ENCODE measurements at places on chromosomes 2 and 18. TPM values are rescaled to one million over a fixed set of nuclear protein-coding genes. Genes with fewer than 3 reads are reported as not detected.
A peak's percentile ranks its signal among the peaks of the same experiment; 100 is the strongest.

- no peak for DNase-seq
Observed at GRCh38 chr2:230650585-230651137, 62.0 kb upstream of the CAB39 start.

GRCh38 chr2:235383272-235383843 lies 110.5 kb upstream of the AGAP1 start:
- DNase-seq: no peak

- no peak for DNase-seq
Observed at GRCh38 chr2:134852518-134852917, 14.1 kb downstream of the ACMSD start.

DNA sequence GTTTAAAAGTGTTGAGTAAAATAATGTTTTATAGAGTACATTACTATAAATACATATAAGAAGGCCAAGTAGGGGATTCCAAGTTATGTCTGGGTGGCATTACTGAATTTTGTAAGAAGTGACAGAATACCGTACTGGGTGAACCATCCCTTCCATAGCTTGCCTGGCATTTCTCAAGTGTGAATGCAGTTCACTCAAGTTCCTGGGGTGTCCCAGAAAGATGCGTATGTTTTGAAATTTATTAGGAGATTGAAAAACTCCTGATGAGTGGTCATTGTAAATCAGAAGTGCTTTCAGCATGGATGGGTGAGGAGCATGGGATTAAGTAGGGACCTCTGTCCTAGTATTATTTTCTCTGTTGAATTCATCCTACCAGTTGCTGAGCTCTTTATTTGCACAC lies 103.2 kb downstream of the VAPA start:
- DNase-seq: no peak

DNA sequence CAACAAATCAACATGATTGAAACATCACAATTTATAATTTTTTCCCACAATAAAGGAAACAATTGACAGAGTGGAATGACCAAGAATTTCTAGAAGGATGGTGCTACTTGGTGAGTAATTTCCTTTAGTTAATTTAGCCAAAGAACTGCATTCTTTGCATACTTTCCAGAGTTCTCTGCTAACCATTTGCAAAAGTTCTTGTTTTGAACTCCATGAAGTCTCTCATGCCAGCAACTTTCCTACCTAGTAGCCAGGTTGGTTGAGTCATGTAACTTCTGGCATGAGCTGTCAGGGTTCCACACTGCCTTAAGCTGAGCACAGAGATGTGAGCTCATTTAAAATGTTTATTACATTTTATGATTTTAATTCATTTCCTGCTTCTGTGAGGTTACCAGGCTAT lies 539.6 kb downstream of the PID1 start:
- no peak for DNase-seq

- no peak for DNase-seq
Observed at GRCh38 chr2:44009136-44009735, 13.4 kb upstream of the LRPPRC start.

DNA sequence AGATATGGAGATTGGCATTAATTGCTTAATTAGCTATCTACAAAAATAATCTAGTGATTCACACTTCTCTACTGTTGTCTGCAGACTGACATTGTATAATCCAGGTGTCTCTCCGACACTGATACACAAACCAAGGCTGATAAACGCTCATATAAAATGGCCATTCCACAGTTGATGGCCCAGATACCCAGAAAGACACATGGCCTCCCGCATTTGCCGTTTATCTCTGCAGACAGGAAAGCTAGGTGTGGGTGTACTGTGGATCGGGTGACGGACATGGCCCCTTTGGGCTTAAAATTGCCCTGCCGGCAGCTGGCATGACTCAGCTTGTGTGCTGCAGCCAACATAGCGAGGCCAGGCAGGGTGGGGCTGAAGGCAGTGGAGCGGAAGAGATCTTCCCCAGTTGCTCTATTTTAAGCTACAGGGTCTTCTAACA lies 18.5 kb downstream of the PMAIP1 start:
- peak; percentile 21 for DNase-seq

- DNase-seq: no peak
Observed at GRCh38 chr2:231383416-231384108, 11.9 kb upstream of the B3GNT7 start.

DNA sequence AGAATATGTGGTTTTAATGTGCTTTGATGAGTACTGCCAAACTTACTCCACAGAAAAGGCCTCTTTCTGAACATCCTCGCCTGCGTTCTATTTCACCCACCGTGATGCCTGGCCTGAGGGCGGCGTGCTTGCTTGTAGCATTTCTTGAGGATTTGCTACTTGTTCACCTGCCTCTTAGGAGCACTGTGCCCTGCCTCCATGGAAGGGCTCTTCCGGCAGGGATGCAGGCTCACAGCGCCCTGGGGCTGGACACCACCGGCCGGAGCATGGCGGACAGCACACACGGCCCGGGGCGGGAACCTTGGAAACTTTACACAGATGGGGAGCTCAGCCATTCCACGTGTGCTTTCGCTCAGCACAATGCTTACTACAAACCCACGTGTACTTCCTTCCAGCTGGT lies 37.1 kb downstream of the ANO7 start:
- no peak for DNase-seq

- no peak for DNase-seq
Observed at GRCh38 chr2:229731916-229732315, 17.6 kb upstream of the DNER start.

DNA sequence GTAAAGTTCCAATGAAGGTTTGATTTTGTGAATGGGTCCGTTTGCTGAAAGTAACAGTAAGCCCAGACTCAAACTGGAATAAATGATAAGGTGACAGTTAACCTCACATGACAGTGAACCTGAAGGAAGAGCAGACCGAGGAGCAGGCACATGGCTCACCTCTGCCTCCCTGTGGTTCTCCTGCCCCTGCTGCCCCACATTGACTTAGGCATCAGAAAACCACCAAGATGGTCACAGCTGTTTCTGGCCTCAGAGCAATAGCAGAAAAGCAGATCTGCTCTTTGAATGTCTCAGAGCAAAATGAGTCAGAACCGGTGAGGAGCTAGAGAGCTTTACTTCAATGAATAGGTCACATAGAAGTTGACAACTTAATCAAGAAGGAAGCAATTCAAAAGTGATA lies 487.6 kb downstream of the METTL4 start:
- peak; percentile 15 for DNase-seq

- no peak for DNase-seq
Observed at GRCh38 chr2:160584972-160585494, 91.4 kb upstream of the RBMS1 start.

- no peak for DNase-seq
Observed at GRCh38 chr18:12333506-12334290, 25.7 kb downstream of the TUBB6 start.

ANKRD44 gene
- total RNA-seq: 125 TPM

IL36B gene
- not detected for total RNA-seq

CCDC68 gene
- total RNA-seq: not detected

DSG1 gene
- not detected for total RNA-seq

CROCC2 gene
- total RNA-seq: not detected

ALKAL2 gene
- total RNA-seq: not detected

PLGLB1 gene
- total RNA-seq: 0.36 TPM

CHAC2 gene
- 15.0 TPM for total RNA-seq
